ENCODE measurements at places on chromosomes 6 and 20. TPM values are rescaled to one million over a fixed set of nuclear protein-coding genes. Genes with fewer than 3 reads are reported as not detected.

The MUC21 gene
- total RNA-seq = not detected

The PACRG gene
- total RNA-seq = 0.58 TPM

GRCh38 chr6:126054258-126054702 is 67.9 kb downstream of the TRMT11 start:
- peaks cover 14% of the 10 kb centered on the region for H3K36me3 ChIP-seq
- H3K4me1 ChIP-seq = peaks cover 1% of the 10 kb centered on the region
- DNase-seq = no peak
- H3K4me3 ChIP-seq = no peak overlapping the region
- no peaks in the 10 kb centered on the region for H3K27me3 ChIP-seq

DNA sequence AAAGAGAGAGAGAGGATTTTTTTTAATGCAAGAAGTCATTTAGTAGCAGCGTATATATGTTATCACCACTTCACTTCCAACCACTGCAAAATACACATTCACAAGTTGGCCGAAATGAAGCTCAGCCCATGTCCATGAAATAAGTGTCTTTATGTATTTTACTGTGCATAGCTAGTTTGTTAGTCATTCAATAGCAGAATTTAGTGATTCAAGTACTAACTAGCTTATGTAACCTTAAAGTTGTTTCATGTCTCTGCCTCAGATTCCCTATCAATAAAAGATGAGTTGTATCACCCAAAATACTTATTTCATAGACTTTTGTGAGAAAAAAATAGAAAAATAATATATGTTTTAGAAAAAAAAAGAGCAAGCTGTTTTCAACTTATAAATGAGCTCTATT is 153.7 kb upstream of the PRDM1 start:
- H3K27me3 ChIP-seq = peaks cover 13% of the 10 kb centered on the region
- H3K4me1 ChIP-seq = no peaks in the 10 kb centered on the region
- DNase-seq = no peak
- H3K4me3 ChIP-seq = no peak overlapping the region

DNA sequence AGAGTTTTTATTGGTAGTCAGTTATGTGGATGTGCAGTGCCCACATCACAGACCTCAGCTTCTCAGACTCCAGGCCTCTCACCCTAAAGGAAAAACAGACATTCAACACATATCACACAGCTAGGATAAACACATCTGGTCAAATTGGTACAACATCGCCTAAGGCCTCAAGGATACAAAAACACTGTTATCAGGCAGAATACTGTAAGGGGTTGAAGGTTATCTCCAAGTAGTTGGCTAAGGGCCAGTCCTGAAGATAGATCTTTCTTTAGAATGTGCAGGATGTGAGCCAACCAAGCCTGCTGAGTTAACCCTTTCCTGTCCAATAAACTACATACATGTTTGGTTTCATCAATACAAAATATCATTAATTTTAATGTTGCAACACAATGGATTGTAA is 308.4 kb upstream of the GJE1 start:
- no peaks in the 10 kb centered on the region for H3K36me3 ChIP-seq
- H3K27me3 ChIP-seq = no peaks in the 10 kb centered on the region
- no peak overlapping the region for H3K27ac ChIP-seq
- no peak for DNase-seq
- no peaks in the 10 kb centered on the region for H3K4me1 ChIP-seq
- H3K4me3 ChIP-seq = no peak overlapping the region

- peak; percentile 58 for DNase-seq
- no peak overlapping the region for H3K27ac ChIP-seq
- no peak overlapping the region for H3K4me3 ChIP-seq
- peaks cover 4% of the 10 kb centered on the region for H3K36me3 ChIP-seq
- H3K4me1 ChIP-seq = peaks cover 4% of the 10 kb centered on the region
- no peaks in the 10 kb centered on the region for H3K27me3 ChIP-seq
These were observed 78.8 kb downstream of the CDS2 start for GRCh38 chr20:5205348-5206210.

GRCh38 chr6:157688275-157688959 is 134.6 kb upstream of the SNX9 start:
- DNase-seq = no peak
- peaks cover 7% of the 10 kb centered on the region for H3K27me3 ChIP-seq
- H3K27ac ChIP-seq = no peak overlapping the region
- no peaks in the 10 kb centered on the region for H3K36me3 ChIP-seq
- no peak overlapping the region for H3K4me3 ChIP-seq
- H3K4me1 ChIP-seq = no peaks in the 10 kb centered on the region

All from activated naive CD8-positive, alpha-beta T cell treated with anti-CD3 and anti-CD28 coated beads, Interleukin-2, amount 10 ng/mL, durations not matched to agents 7 days and 5 days (primary cell).